Bronchial epithelial cell (primary cell): ENCODE measurements at places on chromosomes 13 and 19.

- no peak for DNase-seq
Measured at GRCh38 chr13:28396053-28396452, 98.9 kb downstream of the FLT1 start.

DNA sequence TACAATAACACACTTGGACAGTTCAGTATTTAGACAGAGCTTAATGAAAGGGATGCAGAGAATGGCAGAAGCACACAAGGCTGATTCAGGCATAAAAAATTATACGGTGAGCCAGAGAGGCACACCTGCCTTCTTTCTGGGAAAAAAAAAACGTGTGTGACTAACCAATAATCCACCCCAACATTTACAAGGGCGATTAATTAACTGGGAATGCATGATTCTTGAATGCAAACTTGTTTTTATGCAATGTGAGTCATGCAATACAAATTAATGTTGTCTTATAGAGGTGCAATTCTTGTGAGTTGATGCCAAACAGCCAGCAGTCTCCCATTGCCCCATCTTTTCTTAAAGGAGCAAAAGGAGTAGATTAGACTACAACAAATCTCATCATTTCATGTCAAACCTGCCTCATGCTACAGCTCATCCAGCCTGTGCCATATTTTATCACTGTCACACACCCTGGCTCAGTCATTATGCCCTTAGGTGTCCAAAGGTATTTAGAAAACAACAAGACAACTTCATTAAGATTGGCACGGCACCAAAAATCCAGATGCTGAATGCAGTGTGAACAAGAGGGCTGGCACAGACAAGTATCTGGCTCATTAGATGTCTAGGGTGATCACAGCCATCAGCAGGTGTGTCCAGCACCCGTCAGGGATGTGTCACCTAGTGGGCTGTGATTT lies 721.1 kb downstream of the EFNB2 start:
- peak; percentile 98 for DNase-seq

DNA sequence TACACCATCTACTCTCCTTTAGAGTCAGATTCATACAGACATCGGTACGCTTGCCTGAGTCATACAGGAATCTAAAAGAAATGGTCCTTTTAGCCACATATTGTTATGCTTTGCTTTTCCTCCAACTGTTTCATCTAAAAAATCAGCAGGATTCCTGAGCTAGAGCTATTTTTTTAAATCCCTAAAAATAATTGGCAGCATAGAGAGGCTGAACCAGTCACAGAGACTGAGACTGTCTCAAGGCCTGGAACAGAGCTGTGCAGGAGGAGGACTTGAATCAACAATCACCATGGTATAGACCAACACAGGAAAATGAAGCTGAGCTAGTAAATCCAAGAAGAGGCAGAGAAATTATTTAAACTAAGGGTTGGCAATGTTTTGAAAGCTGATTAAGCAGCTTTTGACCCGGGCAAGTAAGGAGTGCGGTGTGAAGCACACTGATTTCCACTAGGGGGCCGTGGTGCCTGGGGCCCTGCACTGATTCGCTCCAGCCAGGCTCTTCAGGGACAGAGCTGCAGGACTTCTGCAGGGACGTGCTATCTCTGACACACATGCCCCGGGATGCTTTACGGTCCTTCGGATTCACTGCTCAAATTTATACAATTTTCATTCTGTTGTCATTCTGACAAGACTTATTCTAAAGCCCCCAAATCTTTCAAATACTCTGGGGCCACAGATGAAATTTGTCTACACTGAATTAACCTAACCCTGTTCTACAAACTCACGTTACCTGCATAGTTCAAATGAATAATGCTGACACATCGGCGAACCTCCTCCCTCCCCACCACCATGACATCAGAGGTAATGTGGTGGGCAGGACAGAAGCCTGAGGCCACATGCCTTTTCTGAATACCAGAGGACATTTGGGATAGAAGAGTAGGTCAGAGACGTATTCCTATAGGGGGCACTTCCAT lies 87.6 kb upstream of the SLC15A1 start:
- peak; percentile 63 for DNase-seq

- DNase-seq, result no peak
Measured at GRCh38 chr19:1236576-1236975, 1.2 kb downstream of the CBARP start.

- peak; percentile 81 for DNase-seq
Measured at GRCh38 chr13:51797664-51798488, 6.1 kb downstream of the DHRS12 start.

DNA sequence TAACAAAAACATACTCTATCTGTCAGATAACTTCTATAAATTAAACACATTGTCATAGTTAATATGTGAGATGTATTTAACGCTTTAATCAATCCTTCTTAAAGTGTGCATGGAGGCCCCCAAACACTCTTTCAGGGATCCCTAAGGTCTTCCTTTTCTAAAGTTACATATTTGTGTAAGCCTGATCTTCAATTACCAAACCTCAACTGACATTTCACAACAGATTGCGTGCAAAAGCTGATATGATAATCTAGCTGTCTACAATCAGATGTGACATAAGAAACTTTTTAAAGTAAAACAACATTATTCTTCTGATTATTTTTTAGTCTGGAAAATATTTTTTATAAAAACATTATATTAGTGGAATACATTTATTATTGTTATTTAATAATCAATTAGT lies 1850.4 kb downstream of the OLFM4 start:
- no peak for DNase-seq

DNA sequence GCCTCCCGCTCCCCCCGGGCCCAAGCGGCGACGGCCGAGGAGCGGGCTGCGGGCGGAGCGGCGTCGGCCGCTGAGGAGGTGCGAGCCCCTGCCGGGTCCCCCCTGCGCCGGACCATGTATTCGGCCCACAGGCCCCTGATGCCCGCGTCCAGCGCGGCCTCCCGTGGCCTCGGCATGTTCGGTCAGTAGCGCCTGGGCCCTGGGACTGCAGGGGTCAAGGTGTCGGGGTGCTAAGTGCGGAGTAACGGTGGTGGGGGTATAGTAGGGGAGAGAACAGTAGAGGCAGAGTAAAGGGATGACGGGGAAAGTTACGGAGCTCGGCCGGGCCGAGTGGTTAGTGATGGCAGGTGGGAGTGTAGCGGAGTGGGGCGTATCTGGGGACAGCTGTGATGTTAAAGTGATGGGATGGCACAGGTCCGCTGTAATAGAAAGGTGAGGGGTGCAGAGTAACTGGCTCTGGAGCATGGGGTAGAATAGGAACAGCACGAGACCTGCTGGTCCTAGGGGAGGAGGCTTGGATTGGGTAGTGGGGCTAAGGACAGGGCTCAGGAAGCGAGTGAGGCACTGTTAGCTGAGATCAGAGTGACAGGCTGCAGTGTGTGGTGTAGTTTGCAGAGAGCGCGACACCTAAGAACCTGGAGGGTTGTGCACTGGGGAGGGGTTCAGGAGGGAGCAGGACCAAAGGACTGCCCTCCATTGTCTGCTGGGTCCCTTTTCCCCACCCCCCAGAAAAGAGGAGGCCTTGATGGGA lies 15.7 kb downstream of the CIC start:
- no peak for DNase-seq

- no peak for DNase-seq
Measured at GRCh38 chr19:46861691-46862502, 1.1 kb downstream of the ARHGAP35 start.

DNA sequence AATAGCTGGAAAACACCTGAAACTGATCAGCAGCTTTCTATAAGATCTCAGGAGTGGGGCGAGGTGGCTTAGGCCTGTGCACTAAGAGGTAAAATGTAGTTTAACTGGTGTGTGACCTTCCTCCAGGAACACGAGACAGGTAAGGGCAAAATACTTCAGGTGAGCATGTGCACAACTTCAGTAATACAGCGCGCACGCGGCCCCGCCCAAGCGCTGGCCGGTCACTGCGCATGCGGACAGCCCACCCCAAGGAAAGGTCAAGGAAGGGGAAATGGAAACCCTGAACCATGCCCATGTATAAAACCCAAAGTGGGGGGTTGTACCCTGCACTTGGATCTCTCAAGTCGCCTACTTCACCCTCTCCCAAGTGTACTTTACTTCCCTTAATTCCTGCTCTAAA lies 49.4 kb upstream of the ARHGEF7 start:
- DNase-seq, result no peak

- DNase-seq, result no peak
Measured at GRCh38 chr19:5676105-5676771, 4.1 kb downstream of the MICOS13 start.

- peak; percentile 82 for DNase-seq
Measured at GRCh38 chr13:113820813-113821651, 42.8 kb downstream of the GAS6 start.

DNA sequence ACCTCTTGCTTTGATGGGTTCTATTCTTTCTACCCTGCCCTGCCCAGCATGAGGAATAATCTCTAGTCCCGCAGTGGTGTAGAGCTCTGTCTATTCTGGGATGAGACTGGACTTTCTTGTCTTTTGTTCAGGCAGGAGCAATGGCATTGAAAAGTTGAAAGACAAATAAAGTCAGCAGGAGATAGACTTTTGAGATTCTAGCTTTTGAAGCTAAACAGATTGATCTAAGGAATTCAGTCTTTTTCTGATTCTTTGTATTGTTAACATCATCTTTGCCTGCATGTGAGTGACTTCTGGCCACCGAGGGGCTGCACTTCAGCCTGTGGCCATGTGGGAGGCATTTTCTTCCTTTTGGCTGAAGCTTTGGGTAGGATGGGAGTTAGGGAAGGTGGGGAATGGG lies 132.4 kb downstream of the MRPL57 start:
- no peak for DNase-seq

DNA sequence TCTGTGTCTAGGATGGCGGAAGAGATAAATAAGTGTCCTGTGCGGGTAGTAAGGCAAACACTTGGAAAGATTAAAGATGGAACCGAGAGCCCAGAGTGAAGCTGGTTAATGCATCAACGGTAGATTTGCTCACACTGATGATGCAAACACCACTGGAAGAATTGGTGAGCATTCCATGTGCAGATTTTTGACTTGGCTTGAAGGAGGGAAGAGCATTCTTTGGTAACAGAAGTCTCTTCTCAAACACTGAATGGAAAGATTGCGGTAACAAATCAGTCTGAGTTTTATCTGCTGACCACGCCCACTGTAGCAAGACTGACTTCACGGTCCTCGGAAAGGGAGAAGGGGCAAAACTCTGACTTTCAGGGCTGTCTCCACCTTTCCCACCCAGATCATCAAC lies 112.5 kb downstream of the COL4A1 start:
- DNase-seq, result no peak

- no peak for DNase-seq
Measured at GRCh38 chr19:30878495-30878894, 470.7 kb downstream of the TSHZ3 start.

DNA sequence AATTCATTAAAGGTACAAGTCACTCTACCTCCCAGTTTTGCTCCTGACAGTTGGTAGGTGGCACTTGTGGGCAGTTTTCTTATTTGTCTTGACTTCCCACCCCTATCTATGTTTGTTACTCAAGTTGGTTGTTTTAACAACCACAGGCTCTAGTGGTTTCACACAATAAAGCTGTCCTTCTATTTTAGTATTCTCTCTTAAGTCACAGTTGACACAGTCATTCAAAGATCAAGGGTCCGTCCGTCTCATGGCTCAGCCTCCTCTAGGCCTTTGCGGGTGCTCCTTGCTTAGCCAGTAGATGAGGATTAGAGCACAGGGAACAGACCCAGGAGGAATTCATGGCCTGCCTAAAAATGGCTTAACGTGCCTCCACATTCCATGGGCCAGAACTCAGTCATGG lies 573.7 kb downstream of the IRS2 start:
- no peak for DNase-seq

- no peak for DNase-seq
Measured at GRCh38 chr13:80237646-80238045, 103.3 kb downstream of the SPRY2 start.

GRCh38 chr19:10797078-10797477 lies 38.9 kb downstream of the TMED1 start:
- no peak for DNase-seq

DNA sequence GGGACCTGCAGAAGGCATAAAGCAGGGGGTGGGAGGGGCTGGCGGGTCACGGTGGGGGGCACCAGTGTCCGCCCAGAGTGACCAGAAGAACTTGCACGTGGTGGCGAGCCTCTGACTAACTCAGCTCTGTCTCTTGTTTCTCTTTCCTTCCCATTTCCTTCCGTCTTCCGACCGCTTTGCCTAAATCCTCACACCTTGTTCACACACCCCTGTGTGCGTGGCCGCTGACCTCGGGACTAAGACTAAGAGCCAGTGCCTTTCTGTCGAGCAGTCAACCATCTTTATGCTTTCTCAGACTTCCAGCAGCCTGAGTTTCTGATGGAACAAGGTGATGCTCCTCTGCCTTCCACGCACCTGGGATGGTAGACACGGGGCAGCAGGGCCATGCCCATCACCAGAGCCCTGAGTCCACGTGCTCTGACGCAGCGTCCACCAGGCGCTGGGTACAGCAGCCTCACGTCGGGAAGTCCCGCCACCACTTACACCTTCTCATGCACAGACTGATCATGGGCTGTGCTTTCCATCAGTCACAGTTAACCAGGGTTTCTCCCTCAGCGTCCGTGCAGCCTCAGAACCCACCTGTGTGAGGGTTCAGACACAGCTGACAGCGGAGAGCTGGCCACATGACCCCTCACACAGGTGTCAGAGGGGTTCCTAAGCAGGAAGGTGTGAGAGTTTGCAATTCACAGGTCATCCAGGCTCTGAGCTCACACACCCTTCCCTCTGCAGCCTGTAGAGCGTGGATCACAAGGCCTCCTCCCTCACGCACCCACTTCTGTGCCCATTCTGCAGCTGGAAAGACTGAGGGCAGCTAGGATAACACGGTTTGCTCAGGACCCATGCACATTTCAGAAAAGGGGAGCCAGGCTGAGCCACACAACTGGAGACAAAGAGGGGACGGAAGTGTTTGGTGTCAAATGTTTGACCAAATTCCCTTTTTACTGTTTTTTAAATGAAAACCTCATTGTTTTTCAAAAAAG lies 90.7 kb upstream of the MCF2L start:
- no peak for DNase-seq

GRCh38 chr13:34523406-34523805 lies 418.7 kb upstream of the NBEA start:
- peak; percentile 57 for DNase-seq

DNA sequence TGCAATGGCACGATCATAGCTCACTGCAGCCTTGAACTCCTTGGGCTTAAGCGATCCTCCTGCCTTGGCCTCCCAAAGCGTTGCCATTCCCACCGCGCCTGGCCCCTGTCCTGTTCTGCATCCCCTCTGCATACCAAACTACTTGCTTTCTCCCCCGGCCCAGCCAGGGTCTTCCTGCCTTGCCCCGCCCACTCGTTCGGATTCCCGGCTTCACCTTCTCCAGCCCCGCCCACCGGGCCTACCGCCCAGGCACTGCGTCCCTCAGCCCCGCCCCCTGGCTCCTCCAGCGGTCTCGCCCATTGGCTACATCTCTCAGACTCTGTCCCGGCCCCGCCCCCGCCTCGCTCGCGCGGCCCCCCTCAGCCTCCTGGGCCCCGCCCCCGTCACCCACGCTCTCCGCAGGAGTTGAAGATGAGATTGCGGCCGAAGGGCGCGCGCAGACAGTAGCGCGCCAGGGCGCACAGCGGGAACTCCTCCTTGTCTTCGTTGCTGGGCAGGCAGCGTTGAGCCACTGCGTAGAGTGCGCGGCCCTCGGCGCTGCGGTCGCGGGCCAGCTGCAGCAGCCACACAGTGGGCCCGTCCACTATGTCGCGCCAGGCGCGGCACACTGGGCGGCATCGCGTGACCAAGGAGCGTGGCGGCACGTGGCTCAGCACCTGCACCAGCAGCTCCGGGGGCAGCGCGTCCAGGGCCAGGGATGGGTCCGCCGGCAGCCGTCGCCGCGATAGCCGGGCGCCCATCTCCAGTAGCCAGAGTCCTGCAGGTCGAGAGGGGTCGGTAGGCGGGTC lies 19.0 kb downstream of the MRPS12 start:
- peak; percentile 55 for DNase-seq
